ENCODE measurements at places on chromosomes 6 and 20.

GRCh38 chr6:131765081-131765803, 42.6 kb upstream of the ENPP1 start:
- DNase-seq = no peak

- no peak for DNase-seq
Measured at GRCh38 chr6:71388068-71388744, 99.6 kb downstream of the OGFRL1 start.

- DNase-seq = no peak
Measured at GRCh38 chr6:75094614-75095200, 111.1 kb downstream of the COL12A1 start.

- no peak for DNase-seq
Measured at GRCh38 chr6:138989098-138989983, 1.3 kb upstream of the REPS1 start.

DNA sequence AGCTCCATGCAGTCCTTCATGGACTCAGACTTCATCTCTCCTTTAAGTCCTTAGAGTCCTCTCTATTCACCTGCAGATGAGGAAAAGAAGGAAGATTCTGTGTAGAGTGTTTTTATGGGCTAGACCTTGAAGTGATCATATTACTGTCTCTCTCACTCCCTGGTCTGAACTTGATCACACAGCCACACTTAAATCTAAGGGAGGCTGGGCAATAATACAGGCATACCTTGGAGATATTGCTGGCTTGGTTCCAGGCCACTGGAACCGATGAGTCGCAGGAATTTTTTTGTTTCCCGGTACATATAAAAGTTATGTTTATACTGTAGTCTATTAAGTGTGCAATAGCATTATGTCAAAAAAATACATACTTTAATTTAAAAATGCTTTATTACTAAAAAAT, 59.2 kb upstream of the FOXO3 start:
- DNase-seq = no peak

DNA sequence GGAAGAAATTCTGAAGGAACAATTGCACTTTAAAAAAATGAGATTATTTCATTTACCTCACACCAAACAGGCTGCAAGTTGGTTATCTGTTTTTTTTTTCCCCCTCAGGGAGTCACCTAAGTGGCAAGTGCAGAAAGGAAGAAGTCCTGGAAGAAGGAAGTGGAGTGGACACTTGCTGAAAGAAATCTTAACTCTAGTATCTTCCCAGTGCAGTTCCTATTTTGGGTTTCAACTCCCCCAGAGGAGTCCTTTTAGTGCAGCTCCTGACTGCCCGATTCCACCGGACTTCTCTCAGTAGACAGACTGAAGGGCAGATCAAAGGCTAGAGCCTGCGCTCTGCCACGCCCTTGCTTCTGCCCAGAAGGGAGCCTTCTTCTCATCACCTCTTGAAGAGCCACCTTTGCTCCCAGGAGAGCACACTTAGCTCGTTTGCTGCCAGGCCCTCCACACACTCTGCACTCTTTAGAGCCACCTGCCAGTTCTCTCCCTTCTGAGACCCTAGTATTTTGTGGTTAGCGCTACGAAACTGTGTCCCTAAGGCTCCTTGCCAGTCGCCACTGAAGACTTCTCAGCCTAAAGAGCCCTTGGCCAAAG, 4.9 kb downstream of the MTCL3 start:
- peak; percentile 93 for DNase-seq

GRCh38 chr20:24571159-24571558, 101.7 kb downstream of the SYNDIG1 start:
- no peak for DNase-seq

GRCh38 chr6:130620338-130620781, 206.8 kb upstream of the SMLR1 start:
- no peak for DNase-seq

DNA sequence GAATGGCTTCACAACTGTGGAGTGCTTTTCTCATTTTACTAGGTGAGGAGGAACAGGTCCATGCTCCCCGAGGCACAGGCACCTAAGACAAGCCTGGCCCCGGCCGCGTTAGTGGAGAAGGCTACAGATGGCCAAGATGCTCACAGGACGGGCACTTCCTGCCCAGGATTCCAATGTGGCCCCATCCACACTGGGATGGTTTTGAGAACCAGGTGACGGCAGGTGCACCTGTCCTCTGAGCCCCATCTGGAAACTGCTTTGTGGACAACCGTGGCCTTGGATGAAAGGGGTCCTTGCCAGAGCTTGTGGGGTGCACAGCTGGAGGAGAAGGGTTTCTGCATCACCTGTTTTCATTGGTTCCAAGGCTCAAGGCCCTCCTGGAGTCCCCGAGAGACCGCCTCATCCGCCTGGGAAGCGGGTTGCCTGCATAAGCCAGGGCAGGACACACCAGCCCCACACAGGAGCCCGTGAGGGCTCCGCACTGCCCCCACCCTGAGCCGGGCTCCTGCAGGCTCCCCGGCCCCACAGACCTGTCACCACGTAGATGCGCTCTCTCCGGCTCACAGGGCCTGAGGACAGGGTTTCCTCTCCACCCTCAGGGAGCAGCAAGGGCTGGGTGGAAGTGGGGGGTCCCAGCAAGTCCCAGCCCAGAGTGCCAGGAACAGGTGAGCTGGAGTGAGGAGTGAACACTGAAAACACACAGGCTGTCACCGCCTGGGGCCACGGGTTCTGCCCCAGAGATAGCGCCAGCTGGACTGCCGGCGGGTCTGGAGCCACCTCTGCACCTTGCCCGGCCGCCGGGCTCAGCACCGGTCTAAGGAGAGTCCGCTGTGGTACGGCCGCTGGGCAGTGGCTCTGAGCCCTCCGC, 18.3 kb downstream of the NTSR1 start:
- DNase-seq = no peak

GRCh38 chr6:56151609-56152224, 95.7 kb downstream of the COL21A1 start:
- no peak for DNase-seq

DNA sequence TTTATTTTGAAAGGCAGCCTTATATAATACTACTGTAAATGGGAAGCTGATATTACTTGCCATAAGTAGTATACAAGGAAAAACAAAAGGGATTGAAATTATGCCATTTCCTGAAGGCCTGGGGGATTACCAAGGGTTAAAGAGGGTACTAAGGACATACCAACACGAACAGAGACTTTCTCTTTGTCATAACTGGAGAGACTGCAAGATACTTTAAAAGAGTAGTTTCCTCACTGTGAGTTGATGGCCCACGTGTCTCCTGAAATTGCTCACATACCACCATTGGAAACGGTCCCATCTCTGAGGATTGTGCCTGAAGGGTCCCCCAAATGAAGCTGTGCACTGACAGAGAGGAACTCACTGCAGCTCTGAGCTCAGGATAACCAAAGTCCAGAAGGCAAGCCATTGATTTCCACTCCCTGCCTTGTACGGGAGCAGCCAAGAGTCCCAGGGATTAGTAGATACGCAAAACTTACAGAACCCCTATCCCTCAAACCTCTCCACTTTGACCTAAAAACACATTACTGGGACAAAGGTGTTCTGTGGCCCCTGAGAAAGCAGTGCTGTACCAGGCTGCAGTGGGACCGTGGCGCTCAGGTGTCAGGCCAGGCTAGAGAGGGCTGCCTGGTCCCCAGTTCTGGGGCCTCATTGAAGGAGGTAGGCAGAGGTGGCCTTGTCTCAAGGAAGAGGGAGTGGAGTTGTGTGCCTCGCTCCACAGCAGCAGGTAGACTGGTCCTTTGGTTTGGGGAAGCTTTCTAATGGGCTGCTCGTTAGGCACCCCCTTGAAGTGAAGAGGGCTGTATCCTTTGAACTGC, 15.2 kb downstream of the PSMG4 start:
- no peak for DNase-seq

DNA sequence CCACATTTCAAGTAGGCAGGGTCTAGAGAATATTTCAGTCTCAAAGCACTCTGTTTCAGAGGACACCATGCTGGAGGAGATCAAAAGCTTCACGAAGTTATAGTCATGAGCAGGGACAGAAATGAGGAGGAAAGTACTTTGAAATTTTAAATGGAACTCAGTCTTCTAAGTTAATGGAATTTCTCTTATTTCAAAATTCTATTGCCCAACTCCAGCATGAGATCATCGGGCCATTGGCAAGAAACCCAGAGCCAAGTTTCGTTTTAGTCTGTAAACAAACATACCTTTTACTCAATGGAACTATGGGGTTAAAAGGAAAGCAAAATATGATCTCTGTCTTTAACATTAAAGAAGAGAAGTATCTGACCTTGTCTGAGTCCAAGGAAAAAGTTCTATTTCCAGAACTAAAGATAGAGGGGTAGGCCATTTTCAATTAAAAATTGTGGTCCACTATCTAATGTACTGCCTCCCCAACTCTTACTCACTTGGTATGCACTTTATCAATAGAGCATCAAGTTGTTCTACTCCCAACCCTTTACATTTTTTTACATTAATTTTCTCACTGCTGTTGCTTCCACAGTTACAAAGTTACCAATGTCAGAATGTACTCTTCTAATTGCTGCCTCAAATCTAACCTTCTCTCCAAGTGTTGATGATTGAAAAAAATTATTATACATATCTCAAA, 235.3 kb upstream of the NRSN1 start:
- DNase-seq = no peak

DNA sequence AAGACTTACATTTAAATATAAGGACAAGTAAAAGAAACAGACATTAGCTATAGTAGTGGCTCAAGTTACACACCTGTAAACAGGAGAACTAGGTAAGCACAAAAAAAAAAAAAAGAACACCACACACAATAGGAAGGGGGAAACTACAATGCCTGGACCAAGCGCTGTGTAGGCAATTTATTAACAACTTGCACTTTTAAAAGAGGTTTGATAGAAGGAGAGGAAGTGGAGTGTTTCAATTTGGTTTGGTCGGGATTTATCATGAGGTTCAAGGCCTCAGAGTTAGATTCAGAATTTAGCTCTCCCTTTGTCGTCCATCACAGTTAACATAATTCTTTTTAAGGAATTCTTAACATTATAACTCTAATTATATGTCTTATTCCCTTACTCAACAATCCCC, 1.1 kb upstream of the USP49 start:
- no peak for DNase-seq

GRCh38 chr6:147201885-147202515, 2.2 kb upstream of the STXBP5 start:
- peak; percentile 39 for DNase-seq

DNA sequence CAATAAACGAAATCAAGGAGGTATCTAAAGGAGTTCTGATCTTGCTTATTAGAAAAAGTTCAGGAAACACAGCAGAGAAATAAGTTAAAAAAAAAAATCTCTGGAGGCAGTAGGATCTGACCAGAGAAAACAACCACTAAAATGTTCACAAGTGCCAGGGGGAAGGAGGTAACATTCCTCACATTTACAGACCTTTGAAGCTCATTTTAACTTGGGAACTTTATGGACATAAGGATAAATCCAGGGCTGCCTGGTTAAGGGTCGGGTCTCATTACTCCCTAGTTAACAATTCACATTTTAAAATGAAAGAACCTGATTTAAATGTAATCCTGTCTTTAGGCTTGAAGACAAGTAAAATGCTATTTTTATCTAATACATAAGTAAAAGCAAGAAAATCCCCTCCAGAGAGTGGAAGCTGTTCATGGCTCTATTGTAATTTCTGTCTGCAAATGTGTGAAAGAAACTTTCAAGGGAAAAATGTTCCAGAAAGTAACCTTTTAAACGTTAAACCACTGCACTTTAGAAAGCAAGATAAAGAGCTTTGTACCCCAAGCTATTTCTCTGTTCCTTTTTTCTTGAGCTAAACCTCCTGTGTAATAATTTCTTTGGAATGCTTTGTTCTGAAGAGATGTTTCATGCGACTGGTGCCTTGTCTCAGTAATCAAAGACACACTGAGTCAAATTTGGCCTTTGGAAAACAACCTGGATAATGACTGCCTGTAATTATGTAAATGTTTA, 38.2 kb downstream of the MYLIP start:
- no peak for DNase-seq

DNA sequence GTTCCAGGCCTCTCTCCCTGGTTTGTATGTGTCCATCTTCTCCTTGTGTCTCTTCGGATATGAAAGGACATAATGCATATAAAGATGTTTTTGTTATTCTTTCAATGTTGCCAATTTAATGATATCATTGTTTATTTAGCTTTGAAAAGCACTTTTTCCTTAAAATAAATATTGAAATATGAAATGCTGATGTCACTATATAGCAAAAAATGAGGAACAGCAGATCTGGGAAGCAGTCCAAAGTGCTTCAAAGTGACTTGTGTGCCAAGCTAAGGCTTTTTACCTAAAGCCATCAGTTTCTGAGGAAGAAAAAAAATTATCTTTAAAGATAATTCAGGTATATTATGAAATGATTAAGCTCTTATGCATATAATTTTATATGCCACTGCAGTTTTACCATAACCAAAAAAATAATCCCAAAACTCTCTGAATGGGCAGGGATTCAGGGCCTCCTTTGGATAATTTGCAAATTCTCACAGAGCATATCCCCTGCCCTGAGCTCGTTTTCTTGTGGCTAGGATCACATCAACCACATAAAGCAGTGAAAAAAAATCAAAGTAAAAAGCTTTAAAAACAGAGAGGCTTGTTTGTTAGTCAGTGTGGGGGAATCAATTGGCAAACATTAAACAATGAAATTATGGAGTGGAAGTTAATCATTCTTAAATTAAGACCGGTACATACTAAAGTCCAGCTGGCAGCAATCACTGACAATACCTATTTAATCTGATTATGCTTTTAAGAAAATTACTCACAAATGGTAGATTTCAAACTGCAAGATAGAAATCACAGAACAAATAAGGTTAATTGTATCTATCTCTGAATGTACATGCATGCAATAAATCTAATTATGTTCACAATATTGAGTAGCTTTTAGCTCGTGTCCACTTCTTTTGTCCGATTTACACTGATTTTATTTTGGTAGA, 1027.9 kb upstream of the ADGRB3 start:
- DNase-seq = no peak

GRCh38 chr6:73308712-73309534, 45.2 kb downstream of the DPPA5 start:
- DNase-seq = peak; percentile 39

GRCh38 chr20:63058696-63059335, 52.1 kb upstream of the BHLHE23 start:
- no peak for DNase-seq

DNA sequence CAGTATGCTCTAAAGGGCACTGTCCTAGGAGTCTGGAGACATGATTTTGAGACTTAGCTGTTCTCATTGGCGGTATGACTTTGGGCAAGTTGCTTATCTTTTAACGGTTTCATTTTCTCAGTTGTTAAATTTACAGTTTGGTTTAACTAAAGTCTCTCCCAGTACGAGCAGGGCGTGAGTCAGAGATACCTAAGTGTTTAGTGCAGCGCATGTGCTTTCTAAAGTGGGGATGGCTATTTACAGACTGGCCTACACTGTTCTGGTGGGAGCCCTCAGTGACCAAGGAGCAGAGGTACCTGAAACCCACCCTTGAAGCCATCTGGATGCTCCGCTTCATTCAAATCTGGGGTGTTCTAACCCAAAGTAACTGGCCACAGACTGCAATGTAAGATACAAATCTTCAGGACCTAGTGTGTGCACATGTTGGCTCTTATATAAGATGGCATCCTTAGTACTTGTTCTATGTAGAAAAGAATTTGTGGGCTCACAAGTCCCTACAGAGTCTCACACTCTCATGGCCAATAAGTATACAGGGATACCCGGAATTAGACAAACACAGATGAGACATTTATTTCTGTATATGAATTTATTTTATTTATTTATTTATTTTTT, 10.7 kb downstream of the MSH5 start:
- DNase-seq = no peak

- DNase-seq = no peak
Measured at GRCh38 chr6:250676-251075, 41.6 kb upstream of the DUSP22 start.

Data from DMS79 (cell line).